ENCODE measurements at places on chromosomes 7 and 10. TPM values are rescaled to one million over a fixed set of nuclear protein-coding genes. Genes with fewer than 3 reads are reported as not detected.

The LRIT1 gene
- total RNA-seq, result not detected

GRCh38 chr7:92722541-92722940 is 113.8 kb downstream of the CDK6 start:
- no peak for DNase-seq

The NEUROG3 gene
- not detected for total RNA-seq

The HYAL4 gene
- total RNA-seq, result not detected

The PDK4 gene
- total RNA-seq, result not detected

DNA sequence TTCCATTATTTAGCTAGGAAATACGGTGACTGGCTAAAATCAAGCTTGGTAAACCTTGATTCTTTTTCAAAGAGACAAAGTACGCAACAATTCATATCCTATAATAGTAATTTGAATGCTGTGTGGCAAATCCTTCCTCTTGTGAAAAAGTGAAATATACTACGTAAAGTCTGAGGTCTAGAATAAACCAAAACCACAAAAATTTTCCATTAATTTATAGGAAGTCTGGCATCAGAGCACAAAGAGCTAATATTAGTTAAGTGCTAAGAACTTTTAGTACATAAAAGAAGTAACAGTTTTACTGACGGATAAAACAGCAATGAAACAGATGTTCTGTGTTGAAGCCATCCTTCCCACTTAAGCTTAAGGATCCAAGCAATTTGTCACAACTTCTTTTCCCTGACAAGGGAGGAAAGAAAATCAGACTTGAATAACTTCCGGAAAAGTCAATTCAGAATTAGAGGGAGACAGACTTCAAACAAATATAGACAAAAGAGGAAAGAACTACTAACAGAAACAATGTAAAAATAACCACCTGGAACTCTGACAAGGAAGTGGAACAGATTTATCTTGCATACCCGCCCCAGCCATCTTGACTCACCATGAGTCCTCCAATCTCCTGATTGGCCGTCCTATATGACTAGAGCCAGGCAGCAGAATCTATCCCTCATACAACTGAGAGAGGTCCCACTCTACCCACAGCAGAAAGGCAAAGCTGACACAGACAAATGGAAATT is 34.6 kb downstream of the RHEB start:
- peak; percentile 70 for DNase-seq
